ENCODE measurements at places on chromosomes 2 and 18.

DNA sequence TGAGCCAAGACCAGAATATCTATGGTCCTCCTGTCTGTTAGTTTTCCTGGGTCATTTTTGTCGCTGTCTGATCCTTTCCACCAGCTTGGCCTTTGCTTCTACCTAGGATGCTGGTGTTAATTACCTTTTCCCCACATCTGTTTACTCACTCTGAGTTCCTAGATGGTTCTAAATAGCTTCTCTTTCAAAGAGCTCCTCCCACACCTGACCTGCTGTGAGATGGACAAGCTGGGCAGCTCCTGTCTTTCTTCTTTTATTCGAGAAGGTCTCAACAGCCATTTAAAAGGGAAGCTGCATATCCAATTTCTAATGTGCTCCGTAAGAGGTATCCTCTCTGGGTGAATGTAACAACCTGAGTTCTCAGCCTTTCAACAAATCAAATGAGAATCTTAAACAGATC lies 156.2 kb downstream of the HRH4 start:
- no peak for DNase-seq

DNA sequence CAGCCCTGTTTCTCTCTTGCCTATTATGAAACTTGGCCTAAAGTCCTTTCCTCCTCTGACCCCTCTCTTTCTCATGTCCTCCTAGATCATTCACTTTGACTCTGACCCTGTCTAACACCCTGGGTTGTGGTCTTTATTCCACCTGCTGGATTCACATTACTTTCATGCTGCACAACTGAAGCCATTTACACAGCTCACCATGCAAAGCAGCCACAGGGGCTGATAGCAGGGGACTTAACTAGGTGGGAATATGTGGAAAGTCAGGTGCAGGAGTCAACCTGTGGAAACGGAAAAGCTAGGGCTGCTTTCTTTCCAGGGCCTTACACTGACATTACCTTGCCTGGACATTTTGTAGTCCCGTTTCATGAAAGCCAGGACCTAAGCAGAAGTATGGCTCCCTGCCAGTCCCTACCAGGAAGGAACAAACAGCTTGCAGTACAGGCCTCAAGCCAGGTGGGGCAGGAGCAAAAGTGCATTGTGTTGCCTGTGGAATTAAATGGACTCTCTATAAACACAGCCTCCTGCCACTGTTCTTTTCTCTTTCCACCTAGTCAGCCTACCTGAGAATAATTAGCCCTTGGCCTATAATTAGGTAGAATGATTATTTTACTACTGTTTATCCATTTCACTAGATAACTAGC lies 11.8 kb downstream of the MAPRE3 start:
- DNase-seq, result peak; percentile 17

- no peak for DNase-seq
Observed at GRCh38 chr2:71578767-71579342, 125.5 kb downstream of the DYSF start.

GRCh38 chr2:168294409-168294808 lies 47.0 kb upstream of the STK39 start:
- no peak for DNase-seq

DNA sequence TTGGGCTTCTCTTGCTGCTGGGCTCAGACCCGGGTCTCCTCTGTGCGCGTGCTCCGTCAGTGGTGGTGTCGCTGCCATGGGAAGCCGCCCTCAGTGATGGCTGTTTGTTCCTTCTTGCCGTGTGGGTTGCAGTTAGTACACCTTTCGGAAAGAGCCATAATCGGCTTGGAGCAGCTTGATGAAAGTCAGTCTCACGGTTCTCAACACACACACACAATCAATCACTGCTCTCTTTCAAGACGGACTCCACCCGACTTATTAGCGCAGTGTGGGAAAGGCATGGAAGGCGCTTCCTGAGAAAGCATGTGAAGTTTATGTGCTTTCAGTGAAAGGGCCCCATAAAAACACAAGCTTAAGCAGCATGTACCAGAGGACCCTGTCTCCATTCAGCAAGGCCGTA lies 64.1 kb downstream of the SOX11 start:
- DNase-seq, result no peak

- DNase-seq, result no peak
Observed at GRCh38 chr2:70552501-70553333, 909 bp downstream of the TGFA start.

DNA sequence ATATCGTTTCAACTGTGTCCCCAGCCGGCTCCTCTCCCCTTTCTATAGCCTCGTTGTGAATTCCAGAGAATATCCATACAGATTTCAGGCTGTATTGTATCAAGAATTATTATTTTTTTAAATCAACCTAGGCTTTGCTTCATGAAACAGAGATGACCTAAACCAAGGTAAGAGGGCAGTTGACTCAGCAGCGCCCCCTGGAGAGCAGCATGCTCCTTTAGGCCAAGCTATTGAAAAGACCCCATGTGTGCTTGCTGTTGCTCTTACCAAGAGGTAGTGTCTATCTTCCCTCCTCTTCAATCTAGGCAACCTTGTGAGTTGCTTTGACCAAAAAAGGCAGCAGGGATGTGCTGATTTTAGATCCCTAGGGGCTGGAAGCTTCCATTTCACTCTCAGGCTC lies 426.7 kb upstream of the SMIM21 start:
- no peak for DNase-seq

DNA sequence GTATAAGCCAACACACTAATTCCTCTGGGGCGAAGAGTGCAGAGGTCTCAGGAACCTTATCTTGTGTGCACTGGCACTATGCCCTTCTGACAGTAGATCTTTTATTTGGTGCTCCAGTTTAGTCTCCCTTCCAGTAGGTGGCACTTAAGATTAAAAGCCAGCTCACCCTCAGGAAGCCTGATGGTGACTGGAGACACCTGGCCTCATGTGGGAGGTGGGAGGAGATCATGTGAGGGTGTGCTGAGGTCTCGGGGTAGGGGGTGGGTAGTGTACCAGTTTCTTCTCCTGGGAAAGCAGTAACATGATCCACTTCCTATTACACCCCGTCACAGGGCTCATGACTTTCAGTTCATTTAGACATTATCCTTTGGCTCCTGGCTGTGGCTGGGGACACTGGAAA lies 654.9 kb downstream of the ADCYAP1 start:
- DNase-seq, result no peak

- DNase-seq, result no peak
Observed at GRCh38 chr2:233271693-233272092, 20.2 kb downstream of the ATG16L1 start.

GRCh38 chr2:219857751-219858150 lies 230.3 kb downstream of the SLC4A3 start:
- no peak for DNase-seq

DNA sequence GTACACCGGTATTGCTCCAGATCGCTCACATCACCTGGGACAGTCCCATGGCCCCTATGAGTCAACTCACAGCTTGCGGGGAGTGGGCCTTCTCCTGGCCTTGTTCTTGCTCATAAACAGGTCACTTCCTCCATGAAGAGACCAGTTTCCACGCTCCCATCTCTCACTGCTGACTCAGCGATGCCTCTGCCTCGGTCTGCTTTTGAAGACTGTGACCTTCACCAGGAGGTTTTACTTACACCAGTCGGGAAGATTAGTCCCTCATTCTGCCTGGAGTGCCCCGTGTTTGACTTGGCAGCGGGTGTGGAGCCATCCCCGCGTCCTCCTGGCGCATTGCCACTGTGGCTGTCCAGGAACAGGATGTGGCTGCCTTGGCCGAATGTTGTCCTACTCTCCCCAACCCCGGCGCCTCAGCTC lies 159.8 kb downstream of the RHBDD1 start:
- DNase-seq, result peak; percentile 56

- no peak for DNase-seq
Observed at GRCh38 chr2:30165617-30166016, 18.8 kb downstream of the YPEL5 start.

DNA sequence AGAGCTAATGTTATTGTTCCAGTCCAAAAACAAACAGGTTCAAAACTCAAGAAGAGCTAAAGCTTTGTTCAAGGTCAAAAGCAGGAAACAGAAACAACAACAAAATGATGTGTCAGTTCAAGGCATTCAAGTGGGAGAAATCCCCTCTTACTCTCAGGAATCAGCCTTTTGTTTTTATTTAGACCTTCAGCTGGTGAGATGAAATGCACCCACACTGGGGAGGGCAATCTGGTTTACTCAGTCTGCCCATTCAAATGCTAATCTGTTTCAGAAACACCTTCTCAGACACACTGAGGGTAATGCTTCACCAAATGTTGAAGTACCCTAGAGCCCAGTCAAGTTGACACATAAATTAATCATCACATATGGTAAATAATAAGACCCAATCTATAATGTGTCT lies 150.6 kb downstream of the TMX3 start:
- DNase-seq, result no peak

- DNase-seq, result no peak
Observed at GRCh38 chr2:33505966-33506365, 29.5 kb downstream of the RASGRP3 start.

DNA sequence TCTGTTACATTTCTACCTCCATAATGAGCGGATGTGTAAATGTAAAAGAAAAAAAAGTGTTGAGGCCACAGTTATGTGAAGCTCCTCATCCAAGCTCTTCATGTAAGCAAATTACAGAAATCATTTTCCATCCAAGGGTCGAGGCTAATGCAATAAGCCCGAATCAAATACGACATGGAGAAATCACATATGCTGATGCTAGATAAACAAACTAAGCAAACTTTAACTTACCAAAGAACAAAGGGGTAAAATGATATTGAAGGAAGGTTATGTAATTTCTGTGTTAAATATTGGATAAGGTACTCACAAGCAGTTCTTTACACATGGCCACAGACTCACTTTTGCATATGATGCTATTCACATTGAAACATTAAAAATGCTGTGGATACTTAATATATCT lies 310.2 kb upstream of the ID2 start:
- no peak for DNase-seq

DNA sequence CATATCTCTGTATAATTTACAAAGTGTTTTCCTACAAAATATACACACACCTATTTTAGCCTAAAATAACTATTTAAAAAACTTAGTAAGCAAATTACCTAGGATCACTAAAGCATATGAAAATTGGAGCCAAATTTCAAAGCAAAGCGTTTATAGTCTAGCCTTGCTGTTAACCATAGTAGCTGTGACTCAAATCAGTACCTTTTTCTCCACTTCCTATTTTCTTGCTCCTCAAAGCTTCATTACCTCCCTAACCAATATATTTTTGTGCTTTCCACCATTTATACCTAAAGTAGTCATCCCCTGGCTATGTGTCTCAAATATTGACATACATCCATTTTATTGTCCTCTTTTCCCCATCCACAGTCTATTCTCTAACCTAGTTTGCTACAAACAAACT lies 73.1 kb downstream of the ERBB4 start:
- DNase-seq, result no peak

DNA sequence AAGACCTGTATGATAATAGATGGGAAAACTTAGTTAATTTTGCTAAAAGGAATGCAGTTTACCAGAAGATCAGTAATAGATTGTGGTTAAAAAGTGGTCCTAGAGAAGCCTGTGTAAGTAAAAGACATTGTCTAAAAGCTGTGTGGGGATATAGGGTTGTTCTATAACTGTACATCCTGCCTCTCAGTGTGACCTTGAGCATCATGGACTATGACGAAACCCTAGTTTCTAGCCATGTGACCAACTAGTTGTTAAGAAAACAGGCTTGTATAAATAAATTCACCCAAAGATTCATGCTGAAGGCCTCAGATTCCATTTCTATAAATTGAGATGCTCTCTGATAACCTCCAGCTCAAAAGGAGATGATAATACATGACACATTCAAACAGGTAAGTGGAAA lies 160.7 kb downstream of the IKZF2 start:
- peak; percentile 41 for DNase-seq

DNA sequence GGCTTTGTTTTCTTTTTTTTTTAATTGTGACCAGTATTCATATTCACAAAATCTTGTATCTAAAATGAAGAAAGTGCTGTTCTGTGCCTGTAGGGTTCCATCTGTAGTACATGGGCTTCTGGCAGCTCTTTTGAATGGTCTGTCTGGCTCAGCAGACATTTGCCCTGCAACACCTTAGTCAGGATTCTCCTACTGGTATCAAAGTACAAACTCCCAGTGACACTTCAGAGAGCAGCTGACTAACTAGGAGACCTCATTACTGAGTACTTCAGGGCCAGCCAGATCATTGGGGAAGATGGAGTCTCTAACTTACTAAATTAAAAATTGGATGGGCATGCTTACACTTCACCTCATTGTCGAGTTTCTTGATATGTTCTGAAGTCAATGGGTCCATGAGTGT lies 39.7 kb downstream of the GRHL1 start:
- DNase-seq, result no peak

DNA sequence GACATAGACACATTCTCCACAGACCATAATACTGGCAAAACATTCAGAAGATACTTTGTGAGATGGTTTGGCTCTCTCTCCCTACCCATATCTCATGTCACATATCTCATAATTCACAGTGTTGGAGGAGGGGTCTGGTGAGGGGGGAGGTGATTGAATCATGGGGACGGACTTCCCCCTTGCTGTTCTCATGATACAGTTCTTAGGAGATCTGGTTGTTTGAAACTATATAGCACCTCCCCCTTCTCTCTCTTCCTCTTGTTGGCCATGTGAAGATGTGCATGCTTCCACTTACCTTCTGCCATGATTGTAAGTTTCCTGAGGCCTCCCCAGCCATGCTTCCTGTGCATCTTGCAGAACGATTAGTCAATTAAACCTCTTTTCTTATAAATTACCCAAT lies 61.1 kb downstream of the HK2 start:
- peak; percentile 12 for DNase-seq

DNA sequence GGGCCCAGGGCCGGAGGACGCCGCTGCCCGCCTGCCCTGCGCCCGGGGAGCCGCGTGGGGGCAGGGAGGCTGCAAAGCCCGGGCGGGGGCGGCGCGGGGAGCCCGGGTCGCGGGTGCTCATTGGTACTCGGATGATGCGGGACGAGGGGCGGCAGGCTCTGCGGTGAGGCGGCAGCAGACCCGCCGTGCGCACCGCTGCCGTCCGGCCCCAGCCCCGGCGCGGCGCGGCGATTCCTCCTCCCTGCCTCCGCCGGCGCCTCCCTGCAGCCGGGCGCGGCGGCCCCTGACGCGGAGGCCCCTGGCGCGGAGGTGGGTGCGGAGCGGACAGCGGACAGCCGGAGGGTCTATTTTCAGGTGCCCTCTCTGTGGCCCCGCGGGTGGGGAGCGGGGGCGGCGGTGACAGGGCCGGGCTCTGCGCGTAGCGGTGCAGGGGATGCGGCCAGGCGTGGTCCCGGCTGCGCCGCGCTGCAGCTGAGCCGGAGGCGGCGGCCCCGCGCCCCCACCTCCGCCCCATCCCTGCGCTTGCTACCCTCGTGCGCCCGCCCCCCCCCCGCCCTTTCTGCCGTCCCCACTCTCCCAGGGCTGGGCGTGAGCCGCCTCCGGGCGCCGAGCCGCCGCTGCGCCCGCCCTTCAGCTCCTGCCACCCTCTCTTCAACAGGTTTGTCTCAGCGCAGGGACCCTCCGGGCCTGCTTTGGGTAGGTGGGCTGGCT lies 640 bp downstream of the SPTBN1 start:
- peak; percentile 45 for DNase-seq

- DNase-seq, result no peak
Observed at GRCh38 chr2:206245265-206245672, 29.2 kb upstream of the ZDBF2 start.

- DNase-seq, result no peak
Observed at GRCh38 chr2:233031556-233032500, 644 bp upstream of the NEU2 start.

GRCh38 chr2:161139098-161139987 lies 20.9 kb upstream of the TANK start:
- DNase-seq, result peak; percentile 66

Measured in mesenchymal stem cell (in vitro differentiated cells and primary cell).